ENCODE measurements at places on chromosomes 11 and 22. TPM values are rescaled to one million over a fixed set of nuclear protein-coding genes. Genes with fewer than 3 reads are reported as not detected.

The LARGE1 gene
- 14.4 TPM for total RNA-seq

The SCN4B gene
- total RNA-seq: not detected

The CCS gene
- total RNA-seq: 33.5 TPM

The RASD2 gene
- total RNA-seq: under 0.01 TPM

The YWHAH gene
- 87.6 TPM for total RNA-seq

Measured in pericardium fibroblast (primary cell).